ENCODE measurements at places on chromosomes 12 and 14. TPM values are rescaled to one million over a fixed set of nuclear protein-coding genes. Genes with fewer than 3 reads are reported as not detected.

SLC17A8 gene
- total RNA-seq = not detected

- no peak overlapping the region for H3K27ac ChIP-seq
- no peak for DNase-seq
- H3K27me3 ChIP-seq = no peaks in the 10 kb centered on the region
- no peaks in the 10 kb centered on the region for H3K4me1 ChIP-seq
Measured at GRCh38 chr12:128811806-128812205, 12.0 kb downstream of the SLC15A4 start.

DNA sequence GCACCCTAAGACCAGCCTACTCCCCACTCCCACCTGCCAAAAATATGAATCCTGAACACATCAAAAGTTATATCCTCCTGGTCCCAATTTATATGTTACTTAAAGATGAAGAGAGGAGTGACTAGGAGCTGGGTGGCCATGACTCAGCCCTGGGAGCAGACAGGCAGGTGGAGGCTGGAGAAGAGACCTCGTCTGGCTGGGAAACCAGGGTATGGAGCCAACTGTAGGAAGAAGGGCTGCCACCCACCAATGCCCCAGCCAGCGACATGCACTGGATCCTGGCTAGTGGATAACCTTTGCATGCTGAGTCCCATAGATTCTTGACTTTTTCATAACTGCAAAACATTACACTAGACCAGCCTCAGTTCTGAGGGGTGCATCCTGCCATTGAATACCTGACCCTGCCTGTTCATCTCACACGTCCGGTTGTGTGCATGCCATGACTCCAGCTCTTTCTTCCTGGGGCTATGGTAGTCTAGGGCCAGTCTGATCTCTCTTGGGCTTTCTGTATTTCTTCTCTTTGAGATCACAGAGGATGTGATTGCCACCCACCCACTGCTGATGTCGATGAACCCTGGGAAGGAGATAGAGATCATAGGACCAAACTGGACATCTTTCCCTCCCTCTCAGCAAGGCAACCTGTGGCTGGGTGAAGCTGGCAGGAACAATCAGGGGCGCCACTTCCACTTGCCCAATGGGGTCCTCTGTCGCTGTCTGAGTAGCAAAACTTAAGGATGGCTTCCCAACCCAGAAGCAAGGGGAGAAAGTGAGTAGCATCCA is 69.6 kb upstream of the DDX11 start:
- no peak overlapping the region for H3K4me3 ChIP-seq
- no peak overlapping the region for H3K27ac ChIP-seq
- no peak for DNase-seq
- peaks cover 12% of the 10 kb centered on the region for H3K4me1 ChIP-seq

- no peak for DNase-seq
- H3K27ac ChIP-seq = no peak overlapping the region
- no peaks in the 10 kb centered on the region for H3K36me3 ChIP-seq
- no peaks in the 10 kb centered on the region for H3K27me3 ChIP-seq
- no peak overlapping the region for H3K4me3 ChIP-seq
Measured at GRCh38 chr14:79855789-79856188, 355.5 kb downstream of the DIO2 start.

APEX1 gene
- total RNA-seq = 227 TPM

GRCh38 chr12:45914090-45914489 is 76.3 kb downstream of the SCAF11 start:
- H3K4me3 ChIP-seq = no peak overlapping the region
- H3K4me1 ChIP-seq = no peaks in the 10 kb centered on the region
- no peak for DNase-seq
- H3K27me3 ChIP-seq = no peaks in the 10 kb centered on the region
- no peak overlapping the region for H3K27ac ChIP-seq
- no peaks in the 10 kb centered on the region for H3K36me3 ChIP-seq

GRCh38 chr12:96617178-96617577 is 127.8 kb downstream of the CFAP54 start:
- H3K4me1 ChIP-seq = no peaks in the 10 kb centered on the region
- no peak overlapping the region for H3K4me3 ChIP-seq
- no peak for DNase-seq
- H3K36me3 ChIP-seq = no peaks in the 10 kb centered on the region

DNA sequence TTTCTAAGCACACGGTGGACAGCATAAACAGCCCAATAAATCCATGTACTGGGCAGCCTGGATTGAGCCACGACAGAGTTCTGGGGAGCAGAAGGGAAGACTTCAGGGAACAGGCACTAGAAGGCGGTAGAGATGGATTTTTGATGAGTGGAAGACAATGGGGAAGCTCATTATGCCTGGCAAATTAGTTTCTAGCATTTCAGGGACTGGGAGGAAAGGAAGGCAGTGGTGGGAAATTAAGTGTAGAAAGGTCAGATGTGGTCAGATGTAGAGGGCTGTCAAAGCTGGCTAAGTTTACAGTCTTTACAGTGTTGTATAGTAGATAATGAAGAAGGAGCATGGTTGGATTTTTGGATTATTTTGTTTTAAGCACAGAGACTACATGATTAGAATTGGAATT is 9.2 kb downstream of the EGLN3 start:
- no peak for DNase-seq
- no peaks in the 10 kb centered on the region for H3K36me3 ChIP-seq
- H3K4me3 ChIP-seq = no peak overlapping the region
- no peaks in the 10 kb centered on the region for H3K27me3 ChIP-seq
- peaks cover 5% of the 10 kb centered on the region for H3K4me1 ChIP-seq

OTOGL gene
- total RNA-seq = 2.0 TPM

- H3K36me3 ChIP-seq = no peaks in the 10 kb centered on the region
- no peak overlapping the region for H3K27ac ChIP-seq
- no peak overlapping the region for H3K4me3 ChIP-seq
Measured at GRCh38 chr14:77158175-77158881, 16.7 kb upstream of the ZDHHC22 start.

OTUB2 gene
- total RNA-seq = 1.1 TPM

- no peaks in the 10 kb centered on the region for H3K4me1 ChIP-seq
- peaks cover 1% of the 10 kb centered on the region for H3K36me3 ChIP-seq
- no peaks in the 10 kb centered on the region for H3K27me3 ChIP-seq
- H3K27ac ChIP-seq = no peak overlapping the region
Measured at GRCh38 chr14:96380735-96381134, 11.2 kb upstream of the AK7 start.

- no peak for DNase-seq
- H3K4me3 ChIP-seq = no peak overlapping the region
- no peaks in the 10 kb centered on the region for H3K4me1 ChIP-seq
- no peaks in the 10 kb centered on the region for H3K36me3 ChIP-seq
- no peak overlapping the region for H3K27ac ChIP-seq
Measured at GRCh38 chr14:67850066-67850830, 30.7 kb downstream of the RAD51B start.

FSCB gene
- not detected for total RNA-seq

DNA sequence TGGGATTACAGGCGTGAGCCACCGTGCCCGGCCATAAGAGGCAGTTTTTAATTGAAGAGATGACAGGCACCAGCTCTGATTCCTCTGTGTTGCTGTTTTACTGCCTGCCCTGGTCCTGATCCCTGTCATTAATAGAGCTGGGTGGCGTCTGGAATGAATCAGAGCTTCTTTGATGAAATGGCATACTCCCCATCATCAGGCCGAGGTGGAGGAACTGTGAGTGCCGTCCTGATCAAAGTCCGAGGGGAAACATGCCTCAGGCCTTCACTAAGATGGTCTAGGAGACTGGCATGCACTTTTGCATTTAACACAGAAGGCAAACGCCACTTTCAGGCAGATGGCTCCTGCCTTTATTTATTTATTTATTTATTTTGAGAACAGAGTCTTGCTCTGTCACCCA is 34.1 kb downstream of the IL31 start:
- H3K4me1 ChIP-seq = no peaks in the 10 kb centered on the region
- H3K4me3 ChIP-seq = no peak overlapping the region
- no peaks in the 10 kb centered on the region for H3K27me3 ChIP-seq
- DNase-seq = no peak
- H3K27ac ChIP-seq = no peak overlapping the region

DNA sequence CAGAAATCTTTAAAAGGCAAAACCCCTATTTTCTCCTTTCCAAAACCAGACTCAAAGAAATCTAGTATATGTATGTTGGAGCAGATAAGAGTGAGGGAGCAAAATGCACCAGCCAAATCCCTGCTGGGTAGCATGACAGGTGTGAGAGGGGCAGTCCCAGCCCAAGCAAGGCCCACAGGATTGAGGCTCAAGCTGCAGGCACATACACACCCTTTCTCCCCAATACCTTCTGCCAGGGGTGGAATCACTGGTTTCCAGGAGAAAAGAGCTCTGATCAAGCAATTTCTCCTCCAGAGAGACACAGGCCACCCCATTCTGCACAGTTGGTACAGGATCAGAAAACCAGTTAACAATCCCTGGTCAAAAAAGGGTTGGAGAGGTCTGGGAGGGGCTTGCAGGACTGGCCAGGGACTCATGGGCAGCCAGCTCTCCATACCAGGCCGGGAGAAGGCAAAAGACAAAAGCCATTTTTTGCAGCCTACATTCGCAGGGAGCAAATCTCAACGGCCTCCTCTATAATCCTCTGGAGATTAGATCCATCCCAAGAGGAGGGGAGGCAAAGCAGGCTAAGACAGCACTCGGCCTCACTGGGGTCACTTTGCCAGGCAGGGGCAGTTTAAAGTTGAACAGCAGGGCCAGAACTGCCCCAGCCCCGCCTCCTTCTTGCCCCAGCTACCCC is 2.1 kb downstream of the KMT2D start:
- peaks cover 39% of the 10 kb centered on the region for H3K4me1 ChIP-seq
- peak overlapping the region; percentile 77 for H3K4me3 ChIP-seq
- DNase-seq = no peak

DNA sequence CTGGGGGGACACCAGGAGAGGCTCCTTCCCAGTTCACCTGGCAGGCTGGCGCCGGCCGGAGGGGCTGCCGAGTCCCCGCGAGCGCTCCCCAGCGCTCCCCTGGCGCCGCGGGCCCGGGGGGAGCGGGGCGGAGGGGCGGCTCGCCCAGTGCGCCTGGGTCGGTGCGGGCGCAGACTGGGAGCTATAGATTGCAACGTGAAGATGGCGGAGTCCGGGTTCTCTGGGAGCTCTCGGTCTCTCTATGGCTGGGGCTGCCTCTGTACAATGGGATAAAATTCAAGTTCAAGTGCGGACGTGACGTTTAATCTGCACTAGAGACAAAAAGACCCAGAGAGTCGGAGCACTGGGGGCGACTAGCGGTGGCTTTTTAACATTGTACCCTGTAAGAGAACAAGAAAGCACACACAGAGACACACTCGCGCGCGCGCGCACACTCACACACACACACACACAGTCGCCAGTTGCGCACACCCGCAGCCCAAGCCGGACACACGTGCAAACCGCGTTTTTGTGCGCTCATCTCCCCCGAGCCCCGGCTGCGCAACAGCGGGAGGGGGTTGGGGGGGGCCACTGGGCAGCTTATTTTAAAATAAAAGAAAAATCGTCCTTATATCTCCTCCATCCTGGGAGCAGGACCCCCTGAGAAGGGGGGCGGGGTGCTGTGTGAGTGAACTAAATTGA is at the start of gene BCL11B:
Gene BCL11B (minus strand): TSS at position 247 of the 681 bp plus-strand sequence. CDS start 979 bp downstream, outside the sequence.
- H3K27ac ChIP-seq = no peak within 1 kb of the TSS
- peak; percentile 84 for DNase-seq
- no peaks in the 10 kb centered on the region for H3K36me3 ChIP-seq

GRCh38 chr14:101128478-101129321 is 225.2 kb upstream of the RTL1 start:
- no peaks in the 10 kb centered on the region for H3K4me1 ChIP-seq
- H3K27ac ChIP-seq = no peak overlapping the region
- no peak for DNase-seq
- no peaks in the 10 kb centered on the region for H3K36me3 ChIP-seq
- H3K4me3 ChIP-seq = no peak overlapping the region
- H3K27me3 ChIP-seq = peaks cover 8% of the 10 kb centered on the region

- no peak for DNase-seq
- no peaks in the 10 kb centered on the region for H3K27me3 ChIP-seq
- no peaks in the 10 kb centered on the region for H3K36me3 ChIP-seq
- no peak overlapping the region for H3K4me3 ChIP-seq
- H3K4me1 ChIP-seq = no peaks in the 10 kb centered on the region
- H3K27ac ChIP-seq = no peak overlapping the region
Measured at GRCh38 chr14:100772607-100773165, 46.0 kb downstream of the DLK1 start.

DNA sequence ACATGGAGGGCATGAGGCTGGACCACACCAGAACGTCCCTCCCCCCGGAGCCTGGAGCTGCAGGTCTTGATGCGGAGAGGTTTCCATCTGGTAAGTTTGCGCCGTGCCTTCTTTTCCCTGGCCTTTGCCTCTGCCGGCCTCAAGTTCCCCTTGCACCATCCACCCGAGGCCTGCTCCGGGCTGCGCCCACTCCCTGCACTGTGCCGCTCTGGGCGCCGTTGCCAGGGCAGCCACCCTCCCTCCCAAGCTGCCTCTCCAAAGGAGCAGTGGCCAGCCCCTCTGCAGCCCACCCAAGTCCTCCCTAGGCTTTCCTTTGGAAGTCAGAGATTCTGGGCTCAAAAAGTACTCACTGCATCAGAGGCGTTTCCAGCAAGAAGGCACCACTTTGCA is 46.2 kb upstream of the MEG3 start:
- no peak for DNase-seq
- no peaks in the 10 kb centered on the region for H3K27me3 ChIP-seq
- H3K36me3 ChIP-seq = no peaks in the 10 kb centered on the region
- no peak overlapping the region for H3K4me3 ChIP-seq
- H3K27ac ChIP-seq = no peak overlapping the region

GPR137C gene
- 3.8 TPM for total RNA-seq

DNA sequence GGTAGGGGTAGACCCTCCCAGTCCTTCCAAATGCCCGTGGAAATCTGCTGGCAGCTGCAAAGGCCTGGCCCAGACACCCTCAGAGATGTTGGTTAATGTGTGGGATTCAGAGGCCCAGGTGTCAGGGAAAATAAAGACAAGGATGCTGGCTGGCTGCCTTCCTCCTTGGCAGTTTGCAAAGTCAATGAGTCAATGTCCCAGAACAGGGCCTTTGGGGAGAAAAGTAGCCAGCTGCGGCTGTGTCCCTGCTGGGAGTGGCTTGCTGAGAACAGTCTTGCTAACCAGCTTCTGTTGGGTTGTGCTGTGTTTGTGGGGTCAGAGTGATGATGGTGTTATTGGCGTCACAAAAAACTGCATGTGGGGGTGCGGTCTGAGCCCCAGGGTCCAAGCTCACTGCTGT is 29.2 kb downstream of the GLRX5 start:
- H3K4me3 ChIP-seq = no peak overlapping the region
- no peaks in the 10 kb centered on the region for H3K36me3 ChIP-seq
- H3K27ac ChIP-seq = no peak overlapping the region
- no peaks in the 10 kb centered on the region for H3K27me3 ChIP-seq
- no peak for DNase-seq

GRCh38 chr14:59208224-59208814 is 19.9 kb downstream of the DAAM1 start:
- H3K27me3 ChIP-seq = no peaks in the 10 kb centered on the region
- DNase-seq = no peak
- no peaks in the 10 kb centered on the region for H3K36me3 ChIP-seq
- no peak overlapping the region for H3K27ac ChIP-seq
- no peak overlapping the region for H3K4me3 ChIP-seq

PPTC7 gene
- 15.2 TPM for total RNA-seq

GRCh38 chr14:60565211-60565610 is 56.3 kb downstream of the SIX6 start:
- H3K4me1 ChIP-seq = no peaks in the 10 kb centered on the region
- no peak overlapping the region for H3K27ac ChIP-seq
- no peaks in the 10 kb centered on the region for H3K36me3 ChIP-seq
- no peak for DNase-seq
- H3K4me3 ChIP-seq = no peak overlapping the region

- no peaks in the 10 kb centered on the region for H3K27me3 ChIP-seq
- H3K36me3 ChIP-seq = peaks cover 3% of the 10 kb centered on the region
- no peaks in the 10 kb centered on the region for H3K4me1 ChIP-seq
- no peak overlapping the region for H3K4me3 ChIP-seq
- DNase-seq = no peak
Measured at GRCh38 chr14:105447651-105448640, 26.7 kb upstream of the CRIP2 start.

- no peak overlapping the region for H3K27ac ChIP-seq
- peaks cover 3% of the 10 kb centered on the region for H3K27me3 ChIP-seq
- no peak overlapping the region for H3K4me3 ChIP-seq
- no peaks in the 10 kb centered on the region for H3K36me3 ChIP-seq
Measured at GRCh38 chr14:65137648-65138307, 35.5 kb upstream of the MAX start.

RNASE1 gene
- total RNA-seq = 182 TPM
